ENCODE measurements at places on chromosomes 2 and 18. TPM values are rescaled to one million over a fixed set of nuclear protein-coding genes. Genes with fewer than 3 reads are reported as not detected.
A peak's percentile ranks its signal among the peaks of the same experiment; 100 is the strongest.

GRCh38 chr2:157838442-157839161, 37.5 kb downstream of the ACVR1 start:
- H3K4me3 ChIP-seq, result peak overlapping the region; percentile 25
- no peaks in the 10 kb centered on the region for H3K4me1 ChIP-seq
- peak overlapping the region; percentile 82 for H3K27ac ChIP-seq
- DNase-seq, result no peak
- no peaks in the 10 kb centered on the region for H3K27me3 ChIP-seq

GRCh38 chr2:176187200-176187898, 1.1 kb upstream of the HOXD1 start:
- DNase-seq, result no peak
- peak overlapping the region; percentile 66 for H3K4me3 ChIP-seq
- no peak overlapping the region for H3K27ac ChIP-seq
- no peaks in the 10 kb centered on the region for H3K27me3 ChIP-seq

DNA sequence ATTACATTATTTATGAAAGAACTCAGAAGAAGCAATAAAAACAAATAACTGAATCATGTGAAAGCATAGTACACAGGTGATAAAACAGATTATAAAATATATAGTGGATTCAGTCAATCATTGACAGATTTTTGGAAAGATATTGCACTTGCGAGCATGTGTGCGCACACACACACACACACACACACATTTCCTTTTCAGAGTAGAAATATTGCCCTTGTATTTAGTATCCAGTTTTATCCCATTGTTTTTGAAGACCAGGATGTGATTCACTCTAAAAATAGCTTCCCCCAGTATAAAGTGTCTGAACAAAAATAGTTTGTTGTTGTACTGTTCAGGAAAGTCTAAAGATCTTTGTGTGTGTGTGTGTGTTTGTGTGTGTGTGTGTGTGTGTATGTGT, 145.5 kb downstream of the CALCRL start:
- no peak overlapping the region for H3K27ac ChIP-seq
- no peak overlapping the region for H3K4me3 ChIP-seq
- DNase-seq, result no peak
- no peaks in the 10 kb centered on the region for H3K36me3 ChIP-seq
- H3K27me3 ChIP-seq, result no peaks in the 10 kb centered on the region

DNA sequence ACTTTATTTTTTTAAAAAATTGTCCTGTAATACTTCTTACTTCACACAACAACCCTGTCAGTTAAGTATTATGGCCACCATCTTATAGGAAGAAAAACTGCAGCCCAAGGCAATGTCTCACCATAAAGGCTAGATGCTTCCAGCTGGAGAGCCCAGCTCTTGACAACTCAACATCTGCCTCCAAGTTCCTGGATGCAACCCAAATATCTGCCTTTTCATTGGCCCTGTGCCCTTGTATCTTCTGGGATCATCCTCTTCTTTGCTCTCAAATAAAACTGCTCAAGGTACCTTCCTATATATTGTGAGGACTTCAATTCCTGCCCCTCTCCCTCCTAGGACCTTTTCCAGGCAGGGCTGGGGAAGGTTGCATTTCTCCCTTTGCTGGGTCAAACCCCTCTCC, 69.5 kb downstream of the BIN1 start:
- no peak overlapping the region for H3K4me3 ChIP-seq
- H3K4me1 ChIP-seq, result no peaks in the 10 kb centered on the region
- no peak overlapping the region for H3K27ac ChIP-seq
- no peaks in the 10 kb centered on the region for H3K36me3 ChIP-seq

- H3K27ac ChIP-seq, result no peak overlapping the region
- DNase-seq, result no peak
- no peaks in the 10 kb centered on the region for H3K36me3 ChIP-seq
- H3K27me3 ChIP-seq, result no peaks in the 10 kb centered on the region
- no peaks in the 10 kb centered on the region for H3K4me1 ChIP-seq
These were observed 108.0 kb upstream of the UNC80 start for GRCh38 chr2:209663656-209664055.

The IKZF2 gene
- total RNA-seq, result 34.4 TPM

The CASP10 gene
- total RNA-seq, result 9.6 TPM

GRCh38 chr2:12456293-12457106, 260.2 kb upstream of the TRIB2 start:
- no peaks in the 10 kb centered on the region for H3K4me1 ChIP-seq
- DNase-seq, result peak; percentile 91
- H3K36me3 ChIP-seq, result no peaks in the 10 kb centered on the region

The PXDN gene
- 42.4 TPM for total RNA-seq

DNA sequence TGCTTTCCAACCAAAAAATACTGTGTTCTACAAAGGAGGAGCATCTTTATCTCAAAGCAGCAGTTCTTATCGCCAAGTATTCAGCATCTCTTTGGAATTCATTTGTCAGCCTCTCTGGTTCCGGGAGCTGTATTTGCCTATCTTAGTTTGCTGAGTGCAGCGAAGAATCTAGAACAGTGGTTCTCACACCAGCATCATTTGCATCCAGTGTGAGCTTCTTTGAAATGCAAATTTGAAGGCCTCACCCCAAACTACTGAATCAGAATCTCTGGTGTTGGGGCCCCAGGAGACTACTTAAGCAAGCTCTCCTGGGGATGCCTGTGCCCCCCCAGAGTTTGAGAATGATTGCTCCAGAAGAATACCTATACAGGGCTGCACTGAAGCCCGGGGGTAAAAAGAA, 1.5 kb upstream of the PTPN2 start:
- no peaks in the 10 kb centered on the region for H3K36me3 ChIP-seq
- no peak overlapping the region for H3K27ac ChIP-seq
- no peak overlapping the region for H3K4me3 ChIP-seq
- peaks cover 11% of the 10 kb centered on the region for H3K4me1 ChIP-seq
- H3K27me3 ChIP-seq, result no peaks in the 10 kb centered on the region
- DNase-seq, result no peak

The PARD3B gene
- 24.6 TPM for total RNA-seq

- DNase-seq, result no peak
- H3K4me3 ChIP-seq, result no peak overlapping the region
- H3K27ac ChIP-seq, result no peak overlapping the region
- H3K36me3 ChIP-seq, result no peaks in the 10 kb centered on the region
These were observed 61.4 kb downstream of the ZEB2 start for GRCh38 chr2:144458541-144458940.

GRCh38 chr18:56407646-56408180, 230.7 kb downstream of the TXNL1 start:
- no peak for DNase-seq
- no peak overlapping the region for H3K27ac ChIP-seq
- no peak overlapping the region for H3K4me3 ChIP-seq
- no peaks in the 10 kb centered on the region for H3K4me1 ChIP-seq

The XDH gene
- total RNA-seq, result 1.3 TPM

DNA sequence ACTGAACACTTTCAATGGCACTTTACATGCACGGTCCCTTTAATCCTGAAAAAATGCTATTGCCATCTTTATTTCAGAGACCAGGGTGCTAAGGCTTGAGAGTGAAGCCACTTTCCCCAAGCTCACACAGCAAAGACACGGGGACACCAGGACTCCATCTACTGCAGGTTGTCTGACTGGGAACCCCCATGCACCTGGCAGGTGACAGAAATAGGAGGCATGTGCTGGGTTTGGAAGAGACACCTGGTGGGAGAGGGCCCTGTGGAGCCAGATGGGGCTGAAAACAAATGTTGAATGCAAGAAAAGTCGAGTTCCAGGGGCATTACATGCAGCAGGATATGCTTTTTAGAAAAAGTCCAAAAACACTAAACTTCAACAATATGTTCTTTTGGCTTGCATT, 5.2 kb upstream of the EHD3 start:
- no peak overlapping the region for H3K4me3 ChIP-seq
- DNase-seq, result no peak
- H3K27me3 ChIP-seq, result no peaks in the 10 kb centered on the region
- H3K4me1 ChIP-seq, result no peaks in the 10 kb centered on the region
- H3K27ac ChIP-seq, result no peak overlapping the region

GRCh38 chr18:3871687-3872086, 421.7 kb downstream of the TGIF1 start:
- H3K36me3 ChIP-seq, result no peaks in the 10 kb centered on the region
- no peak for DNase-seq
- no peak overlapping the region for H3K27ac ChIP-seq
- no peaks in the 10 kb centered on the region for H3K4me1 ChIP-seq

DNA sequence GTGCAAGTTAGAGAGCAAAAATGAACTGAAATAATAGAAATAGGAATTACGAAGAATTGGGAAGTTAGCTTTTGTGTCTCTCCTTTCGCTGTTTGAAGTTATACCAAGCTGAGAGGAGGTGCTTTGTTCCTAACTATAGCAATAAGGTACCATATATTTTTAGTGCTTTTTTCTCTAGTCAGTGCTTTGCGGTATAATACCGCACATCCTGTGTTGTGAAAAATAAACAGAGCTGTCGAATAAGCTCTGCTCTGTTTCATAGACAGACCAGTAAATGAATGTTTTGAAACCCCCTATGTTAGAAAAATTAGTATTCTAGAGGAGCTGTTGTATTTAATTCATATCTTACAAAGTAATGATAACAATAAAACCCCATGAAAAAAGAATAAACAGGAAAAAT, 130.8 kb downstream of the MAP4K4 start:
- no peak overlapping the region for H3K27ac ChIP-seq
- H3K27me3 ChIP-seq, result no peaks in the 10 kb centered on the region
- no peaks in the 10 kb centered on the region for H3K4me1 ChIP-seq
- H3K4me3 ChIP-seq, result no peak overlapping the region
- H3K36me3 ChIP-seq, result no peaks in the 10 kb centered on the region

The USP14 gene
- 30.5 TPM for total RNA-seq

DNA sequence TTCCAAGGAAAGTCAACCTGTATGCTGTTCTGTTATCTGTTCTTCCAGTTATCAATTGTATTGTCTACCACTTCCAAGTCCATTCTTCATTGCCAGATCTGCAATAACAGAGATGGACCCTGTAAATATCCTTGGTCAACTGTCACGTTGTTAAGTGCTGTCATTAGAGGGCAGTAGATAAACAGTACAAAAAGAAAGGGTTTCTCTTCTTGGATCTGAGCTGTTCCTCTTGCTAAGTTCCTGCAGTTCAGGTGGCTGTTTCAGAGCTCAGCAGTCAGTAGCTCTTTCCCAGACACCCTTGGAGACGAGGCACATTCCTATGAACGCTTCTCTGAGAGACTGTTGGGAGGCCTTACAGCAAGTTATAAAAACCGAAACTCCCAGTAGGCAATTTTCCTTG, 957.1 kb upstream of the CHAC2 start:
- DNase-seq, result no peak
- no peak overlapping the region for H3K27ac ChIP-seq
- no peaks in the 10 kb centered on the region for H3K36me3 ChIP-seq
- H3K27me3 ChIP-seq, result no peaks in the 10 kb centered on the region

The TSPYL6 gene
- total RNA-seq, result not detected

The GAREM2 gene
- total RNA-seq, result 1.2 TPM

GRCh38 chr2:53655256-53655655, 112.3 kb upstream of the CHAC2 start:
- no peak overlapping the region for H3K4me3 ChIP-seq
- no peaks in the 10 kb centered on the region for H3K4me1 ChIP-seq
- no peaks in the 10 kb centered on the region for H3K36me3 ChIP-seq
- no peaks in the 10 kb centered on the region for H3K27me3 ChIP-seq
- DNase-seq, result no peak
- no peak overlapping the region for H3K27ac ChIP-seq

The COL3A1 gene
- total RNA-seq, result 303 TPM

- H3K4me1 ChIP-seq, result no peaks in the 10 kb centered on the region
- no peak overlapping the region for H3K4me3 ChIP-seq
- DNase-seq, result no peak
These were observed 99.3 kb downstream of the SPOPL start for GRCh38 chr2:138600732-138601457.

The PSTPIP2 gene
- 14.7 TPM for total RNA-seq

The ANKMY1 gene
- 13.0 TPM for total RNA-seq

DNA sequence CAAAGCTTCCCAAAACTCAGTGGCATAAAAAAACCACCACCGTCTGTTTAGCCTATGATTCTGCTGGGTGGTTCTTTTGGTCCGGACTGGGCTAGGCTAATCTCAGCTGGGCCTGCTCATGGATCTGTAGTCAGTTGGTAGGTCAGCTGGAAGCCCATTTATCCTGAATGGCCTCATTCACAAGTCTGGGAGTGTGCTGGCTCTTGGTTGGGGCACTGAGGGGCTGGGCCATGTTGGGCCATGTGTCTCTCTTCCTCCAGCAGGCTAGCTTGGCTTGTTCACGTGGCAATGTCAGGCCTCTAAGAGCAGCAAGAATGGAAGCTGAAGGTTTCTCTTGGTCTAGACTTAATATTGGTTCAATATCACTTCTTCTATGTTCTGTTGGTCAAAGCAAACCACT, 95.7 kb upstream of the HS6ST1 start:
- no peaks in the 10 kb centered on the region for H3K4me1 ChIP-seq
- DNase-seq, result no peak
- no peak overlapping the region for H3K4me3 ChIP-seq
- H3K27me3 ChIP-seq, result no peaks in the 10 kb centered on the region
- no peaks in the 10 kb centered on the region for H3K36me3 ChIP-seq
- no peak overlapping the region for H3K27ac ChIP-seq

GRCh38 chr2:201813996-201814760, 7.8 kb downstream of the CDK15 start:
- DNase-seq, result no peak
- H3K36me3 ChIP-seq, result no peaks in the 10 kb centered on the region

Measured in breast epithelium (tissue), 4 donors.